Activated CD4-positive, alpha-beta T cell treated with anti-CD3 and anti-CD28 coated beads, Interleukin-2, amount 10 ng/mL, durations not matched to agents 7 days and 5 days (primary cell): ENCODE measurements at places on chromosomes 11 and 22.
A peak's percentile ranks its signal among the peaks of the same experiment; 100 is the strongest.

- H3K4me1 ChIP-seq = no peaks in the 10 kb centered on the region
- no peaks in the 10 kb centered on the region for H3K27me3 ChIP-seq
- no peak for DNase-seq
- no peak overlapping the region for H3K27ac ChIP-seq
- H3K36me3 ChIP-seq = no peaks in the 10 kb centered on the region
Observed at GRCh38 chr11:23859087-23859486, 637.8 kb upstream of the LUZP2 start.

- peaks cover 18% of the 10 kb centered on the region for H3K36me3 ChIP-seq
- no peak within 1 kb of the TSS for H3K4me3 ChIP-seq
- H3K27ac ChIP-seq = no peak within 1 kb of the TSS
- H3K27me3 ChIP-seq = no peaks in the 10 kb centered on the region
- H3K4me1 ChIP-seq = peaks cover 20% of the 10 kb centered on the region
- DNase-seq = peak; percentile 97
Observed at GRCh38 chr11:124953753-124954589, at the start of gene CCDC15. Gene CCDC15, plus strand, starts transcription at chr11:124954202. Its CDS starts 531 bp downstream, at chr11:124954733.

DNA sequence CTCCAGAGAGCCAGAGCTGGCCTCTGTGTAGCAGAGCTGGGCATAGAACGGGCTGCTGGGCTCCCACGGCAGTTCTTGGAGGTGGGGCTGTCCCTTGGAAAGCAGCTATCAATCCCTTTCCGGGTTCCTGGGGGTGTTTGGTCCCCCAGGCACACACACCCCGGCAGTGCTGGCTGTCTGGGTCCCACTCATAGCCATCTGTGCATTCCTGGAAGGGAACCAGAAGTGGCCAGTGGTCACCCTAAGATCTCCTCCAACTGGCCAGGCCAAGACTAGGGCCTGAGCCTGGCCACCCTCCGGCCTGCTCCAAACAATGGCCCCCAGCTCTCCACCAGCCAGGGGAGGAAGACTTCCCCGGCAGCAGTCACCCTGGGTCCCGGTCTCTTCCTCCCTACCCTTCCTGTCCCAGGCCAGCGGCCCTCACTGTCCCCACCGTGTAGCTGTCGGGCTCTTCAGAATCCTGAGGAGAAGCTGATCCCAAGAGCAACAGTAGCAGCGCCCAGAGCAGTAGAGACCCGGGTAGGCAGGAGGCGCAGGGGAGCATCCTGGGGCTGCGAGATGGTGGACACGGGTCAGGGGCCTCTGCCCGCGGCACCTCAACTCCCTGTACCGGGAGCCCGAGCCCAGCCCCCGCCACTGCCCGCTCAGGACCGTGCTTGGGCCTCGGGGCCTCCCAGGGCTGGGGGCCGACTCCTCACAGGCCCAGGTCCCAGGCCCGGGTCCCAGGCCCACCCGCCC is 620 bp downstream of the EFEMP2 start:
- no peaks in the 10 kb centered on the region for H3K27me3 ChIP-seq
- peak overlapping the region; percentile 32 for H3K4me3 ChIP-seq
- peaks cover 7% of the 10 kb centered on the region for H3K36me3 ChIP-seq
- DNase-seq = no peak

GRCh38 chr22:17120281-17120680 is 879 bp downstream of the TMEM121B start:
- H3K4me3 ChIP-seq = no peak overlapping the region
- H3K27me3 ChIP-seq = peaks cover 30% of the 10 kb centered on the region
- H3K4me1 ChIP-seq = peaks cover 43% of the 10 kb centered on the region
- DNase-seq = peak; percentile 58
- H3K27ac ChIP-seq = no peak overlapping the region

- no peak for DNase-seq
- peaks cover 31% of the 10 kb centered on the region for H3K36me3 ChIP-seq
- H3K27me3 ChIP-seq = no peaks in the 10 kb centered on the region
- H3K4me1 ChIP-seq = peaks cover 50% of the 10 kb centered on the region
- peak overlapping the region; percentile 16 for H3K27ac ChIP-seq
- peak overlapping the region; percentile 99 for H3K4me3 ChIP-seq
Observed at GRCh38 chr22:20919718-20920117, 2.5 kb downstream of the CRKL start.

GRCh38 chr11:14582793-14583192 is 60.8 kb upstream of the PDE3B start:
- H3K4me3 ChIP-seq = no peak overlapping the region
- H3K27me3 ChIP-seq = no peaks in the 10 kb centered on the region
- peaks cover 59% of the 10 kb centered on the region for H3K36me3 ChIP-seq
- H3K27ac ChIP-seq = no peak overlapping the region
- DNase-seq = no peak

- no peak for DNase-seq
- H3K27me3 ChIP-seq = no peaks in the 10 kb centered on the region
- no peaks in the 10 kb centered on the region for H3K36me3 ChIP-seq
- H3K27ac ChIP-seq = no peak overlapping the region
- peaks cover 3% of the 10 kb centered on the region for H3K4me1 ChIP-seq
Observed at GRCh38 chr22:19733755-19734154, 10.4 kb downstream of the GP1BB start.
